CD8-positive, alpha-beta T cell (primary cell): ENCODE measurements at places on chromosomes 6 and 20. TPM values are rescaled to one million over a fixed set of nuclear protein-coding genes. Genes with fewer than 3 reads are reported as not detected.
A peak's percentile ranks its signal among the peaks of the same experiment; 100 is the strongest.

- peak; percentile 68 for DNase-seq
These were observed 66.3 kb downstream of the SLX4IP start for GRCh38 chr20:10501402-10501801.

DNA sequence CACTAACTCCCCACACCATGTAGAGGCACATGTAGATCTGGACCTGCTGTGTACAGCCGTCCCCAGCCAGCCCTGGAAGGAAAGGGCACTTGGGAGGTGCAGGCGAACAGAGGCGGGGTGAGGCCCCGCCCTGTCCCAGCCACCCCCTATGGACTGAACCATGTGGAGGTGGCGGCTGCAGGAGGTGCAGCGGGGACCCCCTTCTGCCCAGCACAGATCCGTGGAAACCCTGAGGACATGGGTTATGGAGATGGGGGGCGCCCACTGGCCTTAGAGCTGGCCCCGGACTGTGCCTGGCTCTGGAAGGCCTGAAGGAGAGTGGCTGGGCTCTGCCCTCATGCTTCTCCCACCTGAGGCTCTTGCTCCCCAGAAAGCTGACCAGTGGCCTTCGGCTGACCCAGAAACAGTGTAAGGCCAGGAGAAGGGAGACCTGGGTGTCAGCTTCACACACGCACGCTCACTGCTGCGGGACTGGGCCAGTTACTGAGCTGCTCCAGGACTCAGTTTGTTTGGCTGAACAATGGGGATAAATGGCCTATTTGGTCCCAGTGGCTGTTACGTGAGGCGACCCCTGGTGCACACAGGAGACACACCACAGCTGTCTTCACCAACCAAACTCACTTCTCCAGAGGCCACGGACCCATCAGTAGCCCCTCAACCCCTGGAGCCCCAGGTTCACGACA lies 87.2 kb downstream of the GINS1 start:
- DNase-seq = no peak

DNA sequence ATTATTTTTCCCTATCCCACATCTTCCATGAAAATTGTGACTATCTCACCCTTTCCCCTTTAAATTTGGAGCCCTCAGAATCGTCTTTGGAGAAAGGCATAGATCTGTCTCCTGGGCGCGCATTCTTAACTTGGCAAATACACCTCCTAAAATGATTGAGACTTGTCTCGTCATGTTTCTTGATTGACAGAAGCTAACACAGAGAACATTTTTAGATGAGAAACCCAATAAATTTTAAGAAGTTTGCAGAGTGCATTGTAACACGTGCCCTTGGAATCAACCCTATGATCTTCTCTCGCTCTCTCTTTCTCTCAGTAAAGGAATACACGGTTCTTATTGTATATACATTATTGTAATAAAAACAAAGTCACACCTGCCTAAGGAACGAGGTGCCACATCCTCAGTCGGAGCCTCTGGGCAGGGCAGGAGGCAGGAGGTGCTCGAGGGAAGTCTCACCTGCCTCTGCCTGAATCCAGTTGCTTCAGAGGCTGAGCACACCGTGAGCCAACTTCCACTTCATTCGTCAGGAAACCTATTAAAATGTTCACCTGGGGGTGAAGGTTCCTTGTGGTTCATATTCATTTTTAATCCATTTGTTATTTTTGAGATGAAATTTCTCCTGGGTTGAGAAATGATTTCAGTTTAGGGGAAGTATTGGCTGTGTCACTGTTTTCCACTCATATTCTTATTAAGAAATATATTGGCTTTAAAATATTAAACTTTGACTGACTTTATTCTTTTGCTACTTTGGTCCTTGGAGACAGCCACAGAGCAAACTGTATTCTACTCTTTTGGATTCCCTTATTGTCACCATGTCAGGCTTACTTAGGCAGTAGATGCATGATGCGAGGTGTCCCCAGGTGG lies 90.5 kb upstream of the THBS2 start:
- DNase-seq = no peak

DNA sequence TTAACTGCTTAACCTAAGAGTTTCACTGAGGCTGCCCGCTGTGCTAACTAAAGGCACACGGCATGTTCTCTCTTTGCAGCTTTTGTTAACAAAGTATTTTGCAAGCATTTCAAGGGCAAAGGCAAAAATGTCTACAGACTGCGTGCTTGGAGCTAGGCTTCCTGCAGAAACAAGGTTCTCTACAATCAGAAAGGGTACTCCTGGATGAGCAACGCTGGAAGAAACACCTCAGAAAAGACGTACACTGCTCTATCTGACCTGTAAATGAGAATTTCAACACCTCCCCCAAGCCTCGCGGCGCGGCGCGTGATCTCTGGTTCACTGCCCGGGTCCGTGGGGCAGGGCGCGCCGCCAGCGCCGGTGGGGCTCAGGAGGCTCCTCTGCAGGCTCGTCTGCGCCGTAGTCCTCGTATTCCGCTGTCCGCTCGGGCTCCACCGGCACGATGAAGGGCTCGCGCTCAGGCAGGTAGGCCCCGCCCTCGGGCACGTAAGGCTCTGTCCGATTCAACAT lies 120.9 kb downstream of the COL12A1 start:
- DNase-seq = no peak

- no peak for DNase-seq
These were observed 287.1 kb downstream of the GMDS start for GRCh38 chr6:1958257-1958656.

GRCh38 chr20:35013421-35014411 lies 58.0 kb downstream of the MYH7B start:
- DNase-seq = no peak

Gene SLC17A2
- not detected for total RNA-seq
